ENCODE measurements at places on chromosomes 6 and 20.
A peak's percentile ranks its signal among the peaks of the same experiment; 100 is the strongest.

DNA sequence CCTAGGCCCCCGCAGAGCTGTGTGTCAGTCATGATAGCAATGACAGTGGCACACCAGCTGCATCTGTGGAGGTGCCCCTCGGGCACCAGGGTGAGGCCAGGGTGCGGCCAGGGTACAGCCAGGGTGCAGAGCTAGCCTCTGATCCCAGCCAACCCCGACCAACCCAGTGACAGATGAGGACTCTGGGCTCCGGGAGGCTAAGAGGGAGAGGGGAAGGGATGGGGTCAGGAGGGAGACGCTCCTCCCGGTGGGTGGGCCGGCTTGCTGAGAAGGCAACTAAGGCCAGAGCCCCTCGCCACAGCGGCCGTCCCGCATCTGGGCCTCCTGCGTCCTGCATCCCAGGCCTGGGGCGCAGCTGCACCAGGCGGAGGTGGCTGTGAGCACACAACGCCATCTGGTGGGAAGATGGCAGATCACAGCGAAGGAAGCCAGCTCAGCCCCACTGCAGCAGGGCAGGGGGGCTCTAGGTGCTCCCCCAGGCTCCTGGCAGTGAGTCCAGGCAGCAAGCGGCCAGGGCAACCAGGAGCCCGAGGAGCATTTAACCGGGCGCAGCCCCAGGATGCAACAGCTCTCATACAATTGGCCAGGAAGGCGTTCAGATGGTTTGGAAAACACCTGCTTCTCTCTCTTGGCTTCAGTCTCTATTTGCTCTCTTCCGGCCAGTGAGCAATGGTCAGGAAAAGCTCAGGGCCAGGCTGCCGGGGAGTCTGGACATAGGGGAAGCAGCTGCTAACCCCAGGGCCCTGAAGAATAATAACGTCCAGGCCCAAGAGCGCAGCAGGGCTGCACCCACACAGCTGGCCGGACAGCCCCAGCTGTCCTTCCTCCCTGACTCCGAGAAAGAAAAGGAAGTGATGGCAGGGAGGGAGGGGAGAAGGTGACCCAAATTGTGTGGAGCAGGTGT lies 169.4 kb downstream of the TAF4 start:
- DNase-seq = no peak

DNA sequence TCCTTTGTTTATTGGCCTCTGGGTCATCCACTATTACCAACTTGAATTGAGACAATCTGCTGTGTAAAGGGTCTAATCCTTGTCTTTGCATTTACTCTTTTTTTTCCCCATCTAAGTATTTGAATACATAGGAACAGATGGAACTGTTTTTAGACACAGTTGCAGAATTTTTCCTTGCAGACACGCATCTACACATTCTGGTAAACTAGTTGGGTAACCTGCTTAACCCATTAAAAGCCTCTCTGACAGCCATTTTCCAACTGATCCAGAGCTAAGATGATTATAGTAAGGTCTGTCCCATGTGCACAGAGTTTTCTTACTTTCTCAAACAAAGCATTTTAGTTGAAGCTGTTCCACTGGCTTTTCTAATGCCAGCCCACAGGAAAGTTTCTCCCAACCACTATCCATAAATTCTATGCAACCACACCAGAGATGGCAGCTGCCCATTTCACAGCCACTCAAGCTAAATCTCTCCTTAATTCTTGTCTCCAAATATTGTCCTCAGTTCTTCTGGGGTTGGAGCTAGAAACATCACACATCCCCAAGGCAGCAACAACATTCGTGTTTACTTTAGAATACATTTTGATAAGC lies 492.1 kb downstream of the MAFB start:
- DNase-seq = no peak

GRCh38 chr6:105909106-105909505 lies 177.0 kb upstream of the PRDM1 start:
- no peak for DNase-seq

DNA sequence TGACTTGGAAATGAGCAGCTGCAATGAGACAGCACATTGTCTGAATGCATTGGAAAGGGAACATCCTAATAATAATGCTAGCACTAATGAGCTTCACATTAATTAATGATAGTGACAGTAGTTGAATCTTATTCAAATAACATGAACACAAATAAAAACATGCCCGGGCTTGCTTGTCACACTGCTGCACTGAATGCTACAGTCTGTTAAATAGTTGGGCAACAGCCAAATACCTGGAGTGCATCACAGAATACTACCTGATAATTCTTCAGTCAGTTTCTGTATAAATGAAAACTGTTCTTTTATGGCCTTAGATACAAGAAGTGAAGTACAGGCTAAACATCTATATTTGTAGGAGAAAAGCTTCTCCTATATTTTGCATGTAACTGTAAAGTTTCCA lies 458.7 kb downstream of the RNF144B start:
- DNase-seq = no peak

GRCh38 chr6:102631921-102632320 lies 1238.4 kb downstream of the GRIK2 start:
- DNase-seq = no peak

DNA sequence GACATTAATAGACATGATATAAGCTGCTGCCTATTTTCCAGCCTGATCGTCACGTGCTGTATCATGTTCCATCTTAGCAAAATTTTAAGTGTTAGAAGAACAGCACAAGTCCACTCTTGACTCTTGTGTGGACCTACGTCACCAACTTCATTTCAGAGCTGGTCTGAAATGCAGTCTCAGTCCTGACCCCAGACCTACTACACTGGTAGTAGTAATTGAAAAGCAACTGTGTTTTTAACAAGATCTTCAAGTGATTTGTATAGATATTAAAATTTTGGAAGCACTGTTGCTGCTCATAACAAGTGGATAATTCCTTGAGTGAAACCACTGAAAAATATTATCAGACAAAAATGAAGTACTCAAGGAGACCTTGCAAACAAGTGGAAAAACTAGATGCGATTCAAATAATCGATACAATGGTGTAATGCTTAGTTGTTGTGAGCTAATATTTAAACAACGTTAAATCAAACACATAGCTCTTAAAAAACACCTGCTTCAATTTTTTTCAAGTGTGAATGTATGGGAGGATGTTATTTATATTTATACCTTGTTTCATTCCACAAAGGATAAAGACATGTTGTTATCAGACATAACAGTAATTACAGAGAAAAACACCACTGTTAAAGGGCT lies 110.9 kb upstream of the JAG1 start:
- DNase-seq = no peak

DNA sequence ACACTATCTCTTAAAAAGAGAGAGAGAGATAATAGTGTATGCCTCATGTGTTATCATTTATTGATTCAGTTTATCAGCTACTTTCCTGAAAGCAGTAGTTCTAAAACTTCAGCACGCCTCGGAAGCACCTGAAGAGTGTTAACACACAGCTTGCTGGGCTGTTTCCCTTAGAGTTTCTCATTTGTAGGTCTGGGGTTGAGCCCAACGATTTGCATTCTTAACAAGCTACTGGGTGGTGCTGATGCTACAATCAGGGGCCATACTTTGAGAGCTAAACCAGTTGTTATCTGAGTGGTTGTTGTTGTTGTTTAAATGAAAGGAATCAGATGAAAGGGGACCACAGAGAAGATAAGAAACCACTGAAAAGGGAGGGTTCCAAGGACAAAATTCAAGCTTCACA lies 32.6 kb downstream of the SIM1 start:
- DNase-seq = no peak

DNA sequence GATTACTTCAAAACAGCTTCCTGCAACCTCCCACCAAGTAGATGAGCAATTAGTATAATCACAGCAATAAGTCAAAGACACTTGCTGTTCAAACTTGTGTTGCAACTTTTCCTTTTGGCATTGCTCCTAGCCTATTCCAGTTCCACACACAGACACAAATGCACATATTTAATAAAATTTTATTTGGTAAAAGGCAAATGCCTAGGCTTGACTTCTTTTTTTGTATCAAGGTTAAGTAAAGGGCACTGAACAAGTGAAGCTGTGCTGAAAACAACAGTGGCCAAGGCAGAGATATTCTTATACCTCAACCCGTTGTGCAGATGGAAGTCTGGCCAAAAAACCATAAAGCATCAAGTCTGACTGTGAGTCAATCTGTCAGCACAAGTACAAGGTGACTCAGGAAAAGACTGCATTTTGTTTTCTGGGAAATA lies 708.4 kb upstream of the CITED2 start:
- no peak for DNase-seq

- DNase-seq = no peak
Observed at GRCh38 chr6:27295301-27296079, 16.6 kb downstream of the POM121L2 start.

- DNase-seq = no peak
Observed at GRCh38 chr6:1461207-1461606, 71.8 kb downstream of the FOXF2 start.

DNA sequence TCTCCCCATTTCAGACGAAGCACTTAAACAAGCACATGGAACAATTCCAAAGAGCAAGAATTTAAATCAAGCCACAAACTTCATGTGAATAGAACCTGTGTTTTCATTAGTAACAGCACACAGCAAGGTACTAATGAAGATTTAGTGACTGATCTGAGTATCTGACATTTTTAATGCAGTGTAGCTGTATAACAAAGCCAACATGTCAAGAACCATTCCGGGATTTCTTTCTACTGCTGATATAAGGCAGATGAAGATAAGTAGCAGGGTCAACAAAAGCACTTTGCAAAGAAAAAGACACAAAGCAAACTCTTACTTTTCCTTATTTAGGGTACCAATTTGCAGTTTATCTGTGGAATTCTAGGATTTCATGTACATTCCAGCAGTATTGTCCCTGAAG lies 11.3 kb downstream of the SLC17A5 start:
- DNase-seq = no peak

DNA sequence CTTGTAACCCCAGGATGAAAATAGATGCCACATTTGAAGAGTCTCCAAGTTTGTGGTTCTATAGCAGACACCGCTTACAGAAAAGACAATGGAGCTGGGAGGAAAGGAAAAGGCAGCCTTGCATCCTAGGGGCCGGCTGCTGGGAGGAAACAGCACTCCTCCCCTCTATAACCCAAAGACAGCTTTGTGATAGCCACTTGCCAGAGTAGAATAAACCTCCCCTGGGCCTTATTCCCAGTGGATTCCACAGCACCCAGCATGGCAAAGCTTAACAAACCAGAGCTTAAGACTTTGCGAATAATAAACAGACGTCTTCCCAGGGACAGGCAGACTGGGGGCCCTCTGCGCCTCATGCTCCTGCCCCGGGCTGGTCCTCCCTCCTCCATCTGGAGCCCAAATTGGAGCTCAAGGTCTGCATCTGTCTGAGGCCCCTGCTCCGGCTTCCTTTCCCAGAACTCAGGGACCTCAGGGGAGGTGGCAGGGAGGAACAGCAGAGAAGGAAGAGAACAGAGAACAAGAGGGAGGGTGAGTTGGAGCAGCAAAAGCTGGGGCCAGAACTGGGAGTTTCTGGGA lies 8.8 kb upstream of the TAF8 start:
- no peak for DNase-seq

- DNase-seq = no peak
Observed at GRCh38 chr20:796921-797320, 28.6 kb upstream of the SLC52A3 start.

GRCh38 chr6:14501240-14501639 lies 383.7 kb downstream of the CD83 start:
- DNase-seq = no peak

DNA sequence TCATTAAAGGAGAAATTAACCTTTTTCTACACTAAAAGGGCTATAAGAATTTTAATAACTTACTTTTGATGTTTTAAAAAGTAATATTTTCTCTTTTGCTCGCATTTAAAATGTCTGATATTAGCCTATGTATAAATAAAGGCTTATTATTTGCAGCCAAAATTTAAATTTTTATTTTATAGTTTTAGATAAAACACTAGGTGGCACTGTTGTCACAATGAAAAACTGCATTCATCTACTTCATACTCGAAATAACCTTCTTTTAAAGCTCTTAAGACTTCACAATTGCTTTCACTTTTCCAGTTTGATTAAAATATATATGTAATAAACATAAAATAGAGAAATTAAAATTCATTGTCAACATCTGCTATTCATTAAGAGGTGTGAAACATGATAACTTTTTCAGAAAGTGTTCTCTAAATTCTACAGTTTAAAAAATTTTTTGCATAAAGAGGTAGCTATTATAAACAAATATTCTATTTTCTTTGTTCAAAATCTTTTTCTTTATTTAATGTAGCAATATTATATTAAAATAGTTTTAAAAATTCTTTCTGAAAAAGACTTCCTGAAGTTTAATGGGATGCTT lies 78.8 kb upstream of the DEFB112 start:
- DNase-seq = no peak

DNA sequence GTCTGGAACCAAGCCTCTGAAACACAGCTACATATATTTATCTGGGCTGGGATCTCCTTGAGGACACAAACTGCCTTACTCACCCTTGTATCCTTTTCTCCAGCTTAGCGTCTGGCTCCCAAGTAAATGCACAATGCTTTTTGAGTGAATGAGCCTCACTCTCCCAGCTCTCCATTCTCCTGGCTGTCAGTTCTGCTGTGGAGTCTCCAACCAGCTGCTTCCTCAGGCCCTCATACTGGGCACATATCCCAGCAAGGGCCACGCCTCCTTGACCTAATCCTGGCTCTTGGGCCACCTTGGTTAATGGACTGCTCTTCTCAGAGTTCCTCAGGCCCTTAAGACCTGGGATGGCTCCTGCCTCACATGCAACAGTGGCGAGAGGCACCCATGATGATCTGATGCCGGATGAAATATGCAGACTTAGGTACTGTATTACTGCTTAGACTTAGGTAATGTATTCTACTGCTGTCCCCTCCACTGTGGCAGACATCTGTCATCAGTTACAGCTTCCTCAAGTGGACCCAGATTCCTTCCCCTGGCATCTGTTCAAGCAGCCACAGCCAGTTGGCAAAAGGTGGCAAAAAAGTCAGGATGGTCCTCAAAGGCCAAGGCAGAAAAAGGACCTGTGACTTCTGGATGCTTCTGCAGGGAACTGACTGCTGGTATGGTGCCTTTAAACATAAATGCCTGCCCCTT lies 16.5 kb downstream of the SNHG17 start:
- DNase-seq = no peak

- no peak for DNase-seq
Observed at GRCh38 chr6:117227245-117227962, 38.0 kb upstream of the VGLL2 start.

- no peak for DNase-seq
Observed at GRCh38 chr6:104595311-104595820, 264.4 kb downstream of the HACE1 start.

DNA sequence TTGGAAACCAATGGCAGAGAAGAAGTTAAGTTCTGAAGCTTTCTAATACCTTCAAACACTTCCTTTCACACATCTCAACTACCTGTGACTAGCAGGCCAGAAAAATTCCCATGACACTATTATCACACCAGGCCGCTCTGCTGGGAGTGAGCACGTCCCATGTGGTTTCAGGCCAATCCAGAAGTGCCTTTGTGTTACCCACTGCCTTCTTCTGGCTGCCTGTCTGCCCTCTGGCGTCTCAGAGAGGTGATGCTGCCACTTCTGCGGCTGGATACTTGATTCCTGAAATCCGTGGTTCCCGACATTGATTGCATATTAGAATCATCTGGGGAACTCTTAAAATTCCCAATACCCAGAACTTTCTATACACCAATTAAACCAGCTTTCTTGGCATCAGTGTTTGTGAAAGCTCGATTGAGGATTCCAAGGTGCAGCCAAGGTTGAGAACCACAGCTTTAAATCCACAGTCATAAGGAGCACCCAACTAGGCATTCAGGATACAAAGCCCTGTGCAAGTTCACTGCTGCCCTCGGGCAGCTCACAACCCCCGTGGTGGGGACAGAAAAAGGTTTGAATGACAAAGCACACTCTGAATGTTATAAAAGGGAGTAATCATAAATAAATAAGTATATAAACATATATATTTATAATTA lies 65.6 kb downstream of the STMND1 start:
- DNase-seq = peak; percentile 31

Data from nucleus accumbens (tissue), 56 donors.